ENCODE measurements at places on chromosomes 4 and X. TPM values are rescaled to one million over a fixed set of nuclear protein-coding genes. Genes with fewer than 3 reads are reported as not detected.
A peak's percentile ranks its signal among the peaks of the same experiment; 100 is the strongest.

DNA sequence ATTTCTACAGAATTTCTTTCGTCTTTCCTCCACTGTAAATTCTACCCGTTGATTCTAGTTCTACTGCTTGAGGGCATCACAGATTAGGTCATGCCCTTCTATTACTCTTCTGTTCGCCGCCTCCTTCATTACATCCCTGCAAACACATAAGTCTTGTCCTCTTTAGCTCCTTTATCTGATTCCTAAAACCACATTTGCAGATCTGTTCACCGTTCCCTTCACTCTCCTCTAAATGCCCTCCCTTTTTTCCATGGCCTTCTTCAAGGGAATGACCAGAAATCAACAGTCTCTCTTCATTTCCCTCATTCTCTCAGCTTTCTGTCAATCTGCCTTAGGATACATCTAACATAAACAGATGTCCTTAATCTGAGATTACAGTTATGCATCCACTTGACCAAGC is 43.1 kb downstream of the BTC start:
- DNase-seq: no peak

The VSIG4 gene
- total RNA-seq: not detected

DNA sequence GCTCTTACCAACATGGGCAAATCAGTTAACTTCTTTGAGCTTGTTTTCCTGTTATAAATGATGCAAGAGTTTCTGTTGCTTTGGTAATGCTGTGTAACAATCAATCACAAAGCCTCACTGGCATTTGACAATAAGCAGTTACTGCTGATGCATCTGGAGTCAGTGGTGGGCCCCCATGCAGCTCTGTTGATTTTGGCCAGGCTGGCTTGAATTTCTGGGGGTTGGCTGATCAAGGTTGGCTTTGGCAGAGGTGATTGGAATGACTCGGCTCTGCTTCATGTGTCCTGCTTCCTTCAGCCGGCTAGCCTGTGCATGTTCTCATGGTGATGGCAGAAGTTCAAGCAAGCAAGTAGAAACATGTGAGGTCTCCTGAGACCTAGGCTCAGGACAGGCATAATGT is 90.4 kb downstream of the PHEX start:
- peak; percentile 43 for DNase-seq

GRCh38 chr4:76955182-76955581 is 5.6 kb downstream of the SEPTIN11 start:
- no peak for DNase-seq

Data from dermis microvascular lymphatic vessel endothelial cell (primary cell).